Cortex of kidney (tissue), 1 donor: ENCODE measurements at places on chromosomes 13 and 19.

DNA sequence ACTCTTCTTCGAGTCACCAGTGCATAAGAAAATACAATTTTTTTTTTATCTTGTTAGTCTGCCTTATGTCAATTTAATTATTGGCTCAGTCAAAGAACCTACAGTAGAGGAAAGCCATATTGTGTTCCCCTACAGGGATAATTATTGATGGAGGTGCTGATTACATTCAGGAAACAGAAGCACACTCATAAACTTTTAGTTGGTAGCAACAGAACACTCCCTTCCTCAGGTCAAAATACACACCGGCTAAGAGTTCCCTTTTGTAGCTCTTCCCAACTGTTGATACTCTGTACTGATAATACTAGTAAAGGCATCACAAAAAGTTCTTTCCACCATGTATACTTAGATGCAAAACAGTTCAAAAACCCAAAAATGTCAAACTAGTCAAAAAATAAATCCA is 18.4 kb downstream of the FOXO1 start:
- DNase-seq, result no peak

DNA sequence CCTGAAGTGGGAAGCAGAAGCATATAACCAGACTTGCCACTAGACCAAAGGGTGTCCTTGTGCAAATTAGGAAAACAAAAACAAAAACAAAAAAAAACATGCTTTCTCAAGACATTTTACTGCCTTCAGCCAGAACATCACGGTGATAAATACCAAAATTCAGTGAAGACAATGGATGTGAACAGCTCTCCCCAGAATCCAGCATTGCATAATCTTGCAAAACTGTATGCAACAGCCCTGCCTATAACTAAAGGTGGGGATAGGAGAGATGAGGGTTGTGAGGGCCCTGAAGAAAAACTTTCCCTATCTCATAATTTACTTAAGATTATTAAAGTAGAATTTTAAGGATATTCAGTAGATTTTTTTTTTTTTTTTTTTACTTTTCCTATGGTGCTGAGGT is 24.9 kb upstream of the NDFIP2 start:
- DNase-seq, result no peak

DNA sequence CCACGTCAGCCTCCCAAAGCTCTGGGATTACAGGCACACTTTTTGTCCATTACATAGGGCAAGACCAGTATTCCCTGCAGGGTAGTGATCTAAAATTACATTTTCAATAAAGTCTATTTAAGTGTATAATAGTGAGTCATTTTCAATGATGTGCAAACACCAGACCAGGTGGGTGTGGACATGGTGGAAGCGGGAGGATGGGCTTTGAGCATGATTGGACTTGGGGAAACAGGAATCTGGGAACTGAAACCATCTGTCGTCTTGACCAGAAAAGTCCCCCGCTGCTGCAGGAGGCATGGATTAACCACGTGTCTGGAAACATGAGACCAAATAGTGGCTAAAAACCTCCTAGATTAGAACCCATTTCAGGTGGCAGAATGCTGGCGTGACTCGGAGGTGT is 4.9 kb downstream of the FXYD3 start:
- DNase-seq, result no peak

DNA sequence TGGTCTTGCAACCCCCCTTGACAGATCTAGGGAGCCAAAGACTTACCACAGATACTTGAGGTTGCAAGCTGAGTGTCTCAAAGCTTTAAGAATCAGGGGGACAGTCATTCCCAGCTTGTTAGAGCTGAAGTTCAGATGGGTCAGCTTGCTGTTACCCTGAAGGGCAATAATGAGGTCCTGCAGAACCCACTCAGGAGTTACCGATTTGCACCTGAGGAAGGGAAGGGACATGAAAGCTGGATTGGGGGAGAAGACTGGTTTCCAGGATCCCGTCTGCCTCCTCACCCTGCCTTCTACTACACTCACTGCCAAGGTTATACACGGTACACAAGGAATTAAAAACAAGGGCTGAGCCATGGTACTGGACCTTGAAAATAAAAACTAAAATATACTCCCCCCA is 24.4 kb downstream of the NLRP13 start:
- no peak for DNase-seq

DNA sequence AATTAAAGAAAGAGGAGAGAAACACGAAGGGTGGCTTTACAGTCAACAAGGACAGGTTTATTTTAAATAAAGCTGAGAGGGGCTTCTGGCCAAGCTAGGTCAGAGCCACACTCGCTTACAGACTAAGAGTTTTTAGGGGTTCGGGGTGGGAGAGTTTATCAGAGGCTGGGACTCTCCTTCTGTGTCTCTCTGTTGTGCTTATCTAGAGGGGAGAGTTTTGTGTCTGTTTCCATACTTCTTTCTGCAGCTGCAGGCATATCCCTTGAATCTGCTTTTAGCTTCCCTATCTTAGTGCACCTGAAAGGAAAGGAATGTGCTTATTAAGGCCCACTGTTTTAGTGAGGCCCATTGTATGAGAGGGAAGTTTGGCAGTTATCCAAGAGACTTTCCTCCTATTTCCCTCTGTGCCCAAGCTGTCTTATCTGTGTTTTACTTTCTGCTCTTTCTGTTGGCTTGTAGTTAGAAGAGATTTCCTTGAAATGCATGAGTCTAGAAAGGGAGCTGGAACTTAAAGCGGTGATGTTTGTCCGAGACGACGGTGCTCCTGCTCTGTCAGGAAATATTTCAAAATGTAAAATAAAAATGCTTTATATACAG is 275.3 kb downstream of the KCTD12 start:
- no peak for DNase-seq

DNA sequence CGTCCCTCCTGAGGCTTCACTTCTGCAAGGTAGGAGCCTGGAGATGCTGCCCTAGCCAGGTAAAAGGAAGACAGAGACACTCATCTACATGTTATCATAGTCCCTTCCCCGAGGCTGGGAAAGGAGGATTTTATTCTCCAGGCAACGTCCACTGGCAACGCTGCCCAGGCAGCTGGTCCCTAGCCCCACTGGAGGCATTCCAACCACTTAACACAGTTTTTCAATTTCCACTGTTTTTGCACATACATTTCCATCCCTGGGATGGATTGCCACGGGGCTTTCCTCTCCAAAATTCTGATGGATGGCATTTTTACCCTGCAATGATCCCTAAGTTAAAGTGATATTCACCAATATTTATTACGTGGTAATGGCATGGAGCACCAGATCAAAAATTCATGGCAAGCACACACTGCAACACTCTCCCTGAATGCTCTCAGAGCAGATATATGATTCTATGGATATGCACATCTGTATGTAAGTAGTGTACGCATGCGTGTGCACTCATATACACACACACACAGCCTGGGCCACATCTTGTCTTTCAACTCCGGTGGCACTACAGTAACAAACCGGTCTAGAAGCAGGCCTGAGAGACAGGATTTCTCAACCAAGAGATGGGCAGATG is 322.3 kb upstream of the TSHZ3 start:
- DNase-seq, result no peak

DNA sequence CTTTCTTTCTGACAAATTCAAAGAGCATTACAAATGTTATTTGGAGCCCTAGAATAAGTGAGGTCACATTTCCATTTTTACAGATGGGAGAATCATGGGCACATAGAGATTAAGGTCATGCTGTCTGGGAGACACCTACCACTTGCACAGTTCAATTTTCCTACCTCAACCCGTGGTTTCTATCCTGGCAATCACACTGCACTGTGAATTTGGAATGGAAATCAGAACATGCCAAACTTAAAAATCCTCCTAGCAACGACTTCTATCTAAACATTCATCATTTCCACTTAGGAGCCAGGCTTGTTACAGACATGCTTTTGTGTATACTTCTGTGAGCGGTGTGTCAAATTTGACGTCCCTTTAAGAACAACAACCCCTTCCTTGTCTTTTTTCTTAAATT is 251.5 kb downstream of the DNAJC15 start:
- DNase-seq, result no peak

DNA sequence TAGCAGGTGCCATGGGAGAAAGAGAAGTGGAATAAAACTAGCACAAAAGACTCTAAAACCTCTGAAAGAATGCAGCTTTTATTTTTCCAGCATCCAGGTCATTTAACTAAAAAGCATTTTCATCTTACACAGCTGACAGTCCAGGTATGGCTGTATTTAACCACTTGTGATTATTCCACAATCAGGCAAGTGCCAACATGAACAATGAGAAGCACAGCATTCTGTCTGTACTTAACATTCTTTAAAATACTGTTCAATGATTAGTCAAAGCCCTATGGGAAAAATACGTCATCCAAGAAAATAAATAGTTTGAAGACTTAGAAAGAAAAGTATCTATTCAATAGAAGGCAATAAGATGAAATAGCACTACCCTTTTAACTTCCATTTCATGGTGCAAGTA is 246.9 kb downstream of the LIG4 start:
- DNase-seq, result no peak

DNA sequence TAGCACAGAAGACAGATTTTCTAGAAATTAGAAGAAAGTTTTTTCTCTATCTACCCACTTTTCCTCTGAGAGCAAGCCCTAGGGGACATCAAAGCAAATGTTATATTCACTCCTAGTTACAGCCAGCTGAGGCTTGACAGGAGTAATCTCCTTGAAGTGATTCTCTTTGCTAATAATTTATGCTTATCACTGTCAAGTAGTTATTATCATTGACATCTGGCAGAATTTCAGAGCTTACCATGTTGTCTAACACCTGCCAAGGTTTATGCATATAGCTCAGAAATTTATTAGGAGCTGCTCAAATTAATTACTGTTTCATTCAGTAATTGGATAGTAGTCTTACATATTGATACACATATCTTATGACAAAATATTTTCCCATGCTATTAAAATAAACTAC is 465.9 kb upstream of the ATXN8OS start:
- DNase-seq, result no peak
